ENCODE measurements at places on chromosomes 12 and 14. TPM values are rescaled to one million over a fixed set of nuclear protein-coding genes. Genes with fewer than 3 reads are reported as not detected.

IFT81 gene
- 10.4 TPM for total RNA-seq

DNA sequence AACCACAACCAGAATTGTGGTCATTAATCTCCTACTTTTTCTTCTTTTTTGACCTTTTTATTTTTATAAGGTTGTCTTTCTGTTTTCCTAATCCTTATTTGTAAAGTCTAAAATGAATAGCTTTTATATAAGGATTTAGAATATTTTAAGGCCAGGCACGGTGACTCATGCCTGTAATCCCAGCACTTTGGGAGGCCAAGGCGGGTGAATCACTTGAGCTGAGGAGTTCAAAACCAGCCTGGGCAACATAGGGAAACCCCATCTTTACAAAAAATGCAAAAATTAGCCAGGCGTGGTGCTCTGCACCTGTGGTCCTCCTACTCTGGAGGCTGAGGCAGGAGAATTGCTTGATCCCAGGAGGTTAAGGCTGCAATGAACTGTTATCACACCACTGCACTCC lies 55.1 kb downstream of the IFT81 start:
- DNase-seq = no peak

DNA sequence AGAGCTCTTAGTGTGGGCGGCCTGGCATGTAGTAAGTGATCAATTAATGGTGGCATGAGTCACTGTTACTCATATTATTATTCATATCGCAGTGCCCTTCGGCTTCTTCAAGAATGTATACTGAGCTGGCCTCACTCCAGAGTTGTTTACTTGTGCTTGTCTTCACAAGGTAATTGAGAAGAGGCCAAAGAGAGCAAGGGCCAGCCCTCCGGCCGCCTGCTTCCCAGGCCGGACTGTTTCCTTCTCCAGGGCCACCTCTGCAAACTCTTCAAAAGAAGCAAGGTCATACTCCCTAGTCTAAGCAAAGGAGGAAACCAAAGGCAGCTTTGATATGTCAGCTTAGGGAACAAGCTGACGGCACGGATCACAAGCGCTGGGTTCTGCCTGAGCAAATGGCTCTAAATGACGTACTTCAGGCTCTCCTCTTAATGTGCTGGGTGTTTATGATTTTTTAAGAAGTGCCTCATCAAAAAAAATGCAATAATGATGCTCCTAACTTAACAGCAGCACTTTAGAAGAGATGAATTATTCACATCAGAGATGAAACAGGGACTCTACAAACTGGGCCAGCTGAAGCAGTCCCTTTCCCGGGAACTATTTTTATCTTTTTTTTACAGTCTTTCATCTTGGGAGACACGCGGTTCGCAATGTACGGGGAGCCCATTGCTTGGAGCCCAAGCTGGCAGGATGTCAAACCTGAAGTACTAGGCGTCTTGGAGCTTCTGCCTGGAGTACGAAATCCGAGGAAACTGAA lies 65.6 kb upstream of the DLK1 start:
- no peak for DNase-seq

- DNase-seq = no peak
Observed at GRCh38 chr12:124647316-124647715, 79.9 kb upstream of the NCOR2 start.

DNA sequence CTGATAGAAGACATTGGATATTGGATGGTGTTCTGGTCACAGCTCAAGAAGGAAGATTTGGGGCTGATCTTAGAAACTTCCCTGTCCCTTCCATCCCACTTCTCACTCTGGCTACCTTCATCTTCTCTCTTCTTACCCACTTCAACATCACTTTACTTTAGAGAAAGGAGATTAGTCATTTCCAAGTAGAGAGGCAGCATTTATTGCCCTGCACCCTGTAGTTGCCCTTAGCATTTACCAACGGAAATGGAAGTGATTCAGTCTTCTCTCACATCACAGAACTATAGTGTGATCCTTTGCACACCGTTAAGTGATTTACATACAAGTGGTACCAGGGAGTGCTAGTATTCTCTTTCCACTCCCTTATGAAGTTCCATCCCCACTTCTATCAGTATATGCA lies 52.4 kb downstream of the PHLDA1 start:
- DNase-seq = peak; percentile 73

- no peak for DNase-seq
Observed at GRCh38 chr14:57512220-57512619, 18.6 kb upstream of the CCDC198 start.

Data from glomerular endothelial cell (primary cell).